ENCODE measurements at places on chromosomes 7 and 10.

DNA sequence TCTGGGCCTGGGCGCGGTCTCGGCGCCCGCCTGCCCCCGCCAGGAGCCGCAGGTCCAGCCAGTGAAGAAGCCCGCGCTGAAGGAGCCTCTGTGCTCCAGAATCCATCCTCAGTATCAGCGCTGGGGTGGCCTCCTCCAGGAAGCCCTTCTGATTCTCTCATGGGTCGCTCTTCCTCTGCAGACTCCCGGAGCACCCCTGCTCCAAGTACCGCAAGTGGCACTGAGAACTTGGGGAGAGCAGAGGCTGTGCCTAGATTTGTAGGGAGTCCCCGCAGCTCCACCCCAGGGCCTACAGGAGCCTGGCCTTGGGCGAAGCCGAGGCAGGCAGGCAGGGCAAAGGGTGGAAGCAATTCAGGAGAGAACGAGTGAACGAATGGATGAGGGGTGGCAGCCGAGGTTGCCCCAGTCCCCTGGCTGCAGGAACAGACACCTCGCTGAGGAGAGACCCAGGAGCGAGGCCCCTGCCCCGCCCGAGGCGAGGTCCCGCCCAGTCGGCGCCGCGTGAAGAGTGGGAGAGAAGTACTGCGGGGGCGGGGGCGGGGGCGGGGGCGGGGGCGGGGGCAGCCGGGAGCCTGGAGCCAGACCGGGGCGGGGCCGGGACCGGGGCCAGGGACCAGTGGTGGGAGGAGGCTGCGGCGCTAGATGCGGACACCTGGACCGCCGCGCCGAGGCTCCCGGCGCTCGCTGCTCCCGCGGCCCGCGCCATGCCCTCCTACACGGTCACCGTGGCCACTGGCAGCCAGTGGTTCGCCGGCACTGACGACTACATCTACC is at the start of gene ALOX5:
TSS of gene ALOX5 (plus strand) at position 641 of the 774 bp plus-strand sequence. CDS start at position 705, 64 bp downstream.
- no peak for DNase-seq

- DNase-seq = no peak
Observed at GRCh38 chr7:75010036-75010435, 45.5 kb downstream of the CASTOR2 start.

GRCh38 chr10:92712016-92712889 is 22.5 kb downstream of the HHEX start:
- no peak for DNase-seq

GRCh38 chr7:126605056-126605455 is 647.7 kb downstream of the GRM8 start:
- no peak for DNase-seq

DNA sequence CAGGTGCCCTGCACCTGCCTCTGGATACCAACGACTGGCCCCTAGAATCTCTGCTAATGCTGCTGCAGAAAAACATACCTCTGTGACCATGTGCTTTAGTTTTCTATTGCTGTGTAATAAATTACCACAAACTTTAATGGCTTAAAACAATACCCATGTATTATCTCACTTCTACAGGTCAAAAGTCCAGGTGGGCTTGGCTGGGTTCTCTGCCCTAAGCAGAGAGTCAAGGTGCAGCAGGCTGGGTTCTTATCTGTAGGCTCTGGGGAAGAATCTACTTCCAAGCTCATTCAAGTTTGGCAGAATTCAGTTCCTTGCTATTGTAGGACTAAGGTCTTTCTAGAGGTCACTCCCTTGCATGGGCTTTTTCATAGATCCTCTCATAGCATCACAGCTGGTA is 52.3 kb downstream of the CCDC71L start:
- DNase-seq = no peak

DNA sequence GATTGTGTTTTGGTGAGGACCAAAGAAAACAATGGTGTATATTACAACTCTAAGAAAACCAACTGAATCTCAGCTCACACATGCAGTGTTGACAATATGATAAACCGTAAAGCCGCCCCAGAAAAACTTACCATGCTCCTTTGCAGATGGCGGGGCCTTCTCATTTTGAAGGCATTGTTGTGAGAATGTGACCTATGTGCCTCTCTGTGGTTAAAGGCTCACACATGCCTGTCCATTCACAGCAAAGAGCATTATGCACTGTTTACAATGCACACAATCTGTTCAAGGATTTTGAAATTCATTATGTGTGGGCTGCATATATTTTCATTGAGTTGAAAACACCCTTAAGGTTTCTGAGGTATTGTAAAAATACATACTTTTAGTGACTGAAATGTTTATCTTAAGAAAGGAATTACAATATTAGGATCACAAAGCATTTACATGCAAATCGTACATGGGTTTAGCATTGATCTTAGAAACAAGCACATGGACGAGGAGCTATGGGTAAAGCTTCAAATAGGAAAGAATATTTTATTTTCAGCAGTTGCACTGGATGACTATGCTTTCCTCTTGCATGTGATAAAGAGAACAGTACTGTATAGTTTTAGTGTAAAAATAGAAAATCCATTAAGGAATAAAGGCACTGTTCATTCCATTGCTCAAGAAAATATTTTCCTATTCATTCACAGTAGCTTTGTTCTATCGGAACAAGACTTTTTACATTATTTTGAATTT is 334.3 kb downstream of the ARL4A start:
- DNase-seq = no peak

DNA sequence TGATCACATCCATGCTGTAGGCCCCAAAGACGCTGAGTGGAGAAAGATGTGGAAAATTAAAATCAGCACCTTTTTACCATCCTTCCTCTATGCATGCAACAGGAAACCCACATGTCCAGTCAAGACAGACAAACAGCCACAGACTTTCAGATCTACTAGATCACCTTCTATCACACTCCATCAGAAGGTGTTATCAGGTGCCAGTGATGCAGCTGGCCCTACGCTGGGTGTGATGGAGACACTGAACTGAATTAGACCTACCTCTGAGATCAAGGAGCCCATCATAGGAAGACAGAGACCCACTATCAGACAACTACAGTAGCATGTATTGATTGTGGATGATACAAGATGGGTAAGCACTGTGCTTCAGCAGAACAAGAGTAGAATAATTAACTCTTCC is 15.5 kb downstream of the CYP3A4 start:
- no peak for DNase-seq

DNA sequence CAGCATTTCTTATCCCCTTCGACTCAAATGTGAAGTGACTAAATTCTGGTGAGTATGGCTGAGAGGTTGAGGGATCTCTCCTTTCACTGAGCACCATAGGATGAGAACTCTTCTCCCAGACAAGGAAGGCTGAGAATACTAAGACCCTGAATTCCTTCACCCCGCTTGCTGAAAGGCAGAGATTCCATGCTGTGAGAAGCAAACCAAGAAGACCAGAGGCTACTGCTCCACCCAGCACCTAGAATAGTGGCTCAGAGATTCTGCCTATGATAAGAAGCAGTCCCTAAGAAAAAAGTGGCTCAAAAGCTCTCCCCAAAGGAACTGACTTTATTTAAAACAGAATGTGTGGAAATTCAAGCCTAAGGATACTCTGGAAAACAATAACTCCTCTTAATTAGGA is 26.7 kb upstream of the WNT2 start:
- no peak for DNase-seq

DNA sequence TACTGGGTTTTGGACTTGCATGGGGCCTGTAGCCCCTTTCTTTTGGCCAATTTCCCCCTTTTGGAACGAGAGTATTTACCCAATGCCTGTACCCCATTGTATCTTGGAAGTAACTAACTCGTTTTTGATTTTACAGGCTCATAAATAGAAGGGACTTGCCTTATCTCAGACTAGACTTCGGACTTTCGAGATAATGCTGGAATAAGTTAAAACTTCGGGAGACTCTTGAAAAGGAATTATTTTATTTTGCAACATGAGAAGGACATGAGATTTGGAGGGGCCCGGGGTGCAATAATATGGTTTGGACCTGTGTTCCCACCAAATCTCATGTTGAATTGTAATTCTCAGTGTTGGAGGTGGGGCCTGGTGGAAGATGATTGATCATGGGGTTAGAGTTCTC is 8.3 kb upstream of the NT5C3A start:
- no peak for DNase-seq

- DNase-seq = no peak
Observed at GRCh38 chr10:75925999-75926398, 494.6 kb downstream of the LRMDA start.

GRCh38 chr10:22984066-22984465 is 56.2 kb downstream of the ARMC3 start:
- DNase-seq = no peak

GRCh38 chr7:119606297-119606696 is 666.7 kb upstream of the KCND2 start:
- DNase-seq = no peak

GRCh38 chr10:26755443-26755903 is 58.0 kb downstream of the PDSS1 start:
- DNase-seq = peak; percentile 7

GRCh38 chr10:103772096-103772845 is 83.1 kb downstream of the SH3PXD2A start:
- DNase-seq = peak; percentile 75

GRCh38 chr10:69222157-69223027 is 2.3 kb downstream of the HKDC1 start:
- no peak for DNase-seq

GRCh38 chr10:131077031-131077430 is 234.5 kb downstream of the TCERG1L start:
- no peak for DNase-seq

GRCh38 chr7:139004321-139005090 is 23.3 kb upstream of the KIAA1549 start:
- DNase-seq = no peak

DNA sequence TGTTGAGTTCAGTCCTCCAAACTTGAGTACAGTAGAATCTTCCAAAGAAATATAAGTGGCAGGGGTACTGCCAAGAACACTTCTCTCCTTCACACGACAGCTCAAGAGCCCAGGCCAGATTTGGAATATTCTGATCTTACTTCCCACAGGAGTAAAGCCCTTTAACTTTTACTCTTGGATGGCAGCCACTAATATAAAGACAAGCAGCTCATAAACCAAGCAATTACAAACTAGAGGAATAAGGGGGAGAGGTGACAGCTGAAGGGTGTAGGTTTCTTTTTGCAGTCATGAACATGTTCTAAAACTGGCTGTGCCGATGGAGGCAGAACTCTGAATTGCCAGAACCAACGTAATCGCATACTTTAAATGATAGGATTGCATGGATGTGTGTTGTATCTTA is 74.8 kb downstream of the SVIL start:
- no peak for DNase-seq

DNA sequence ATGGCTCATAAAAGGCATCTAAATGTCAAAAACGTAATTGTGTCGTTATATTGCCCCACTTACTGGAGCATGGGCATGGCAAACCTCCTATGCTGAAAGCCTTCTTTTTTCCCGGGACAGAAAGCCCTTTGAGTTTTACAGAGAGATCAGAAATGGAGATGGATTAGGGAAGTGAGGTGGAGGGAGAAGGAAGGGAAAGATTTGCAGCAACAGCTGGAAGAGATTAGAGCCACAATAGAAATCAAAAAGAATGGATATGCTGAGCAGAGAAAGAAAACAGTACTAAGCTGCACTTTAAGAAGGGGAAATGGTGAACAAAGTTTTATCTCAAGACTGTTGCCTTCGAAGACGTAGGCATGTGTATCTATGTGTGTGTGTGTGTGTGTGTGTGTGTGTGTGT is 97.2 kb upstream of the PCGF5 start:
- no peak for DNase-seq

DNA sequence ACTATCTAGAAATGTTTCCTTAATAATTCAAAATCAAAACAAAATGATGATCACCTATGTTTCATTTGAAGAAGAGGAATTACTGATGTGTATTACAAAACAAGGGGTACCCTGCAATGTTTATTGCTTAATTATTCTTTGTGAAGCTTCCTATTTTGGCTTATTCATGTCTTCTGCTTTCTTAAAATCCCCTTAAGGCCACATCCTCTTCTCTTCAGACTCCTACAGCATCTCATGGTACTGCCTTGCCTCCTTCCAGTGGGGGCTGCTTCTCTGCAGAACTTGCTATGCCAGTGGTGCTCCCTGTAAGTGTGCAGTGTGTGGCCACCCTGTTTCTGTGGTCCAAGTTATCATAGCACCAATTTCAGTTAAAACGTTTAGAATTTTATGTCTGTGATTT is 35.0 kb downstream of the CCDC146 start:
- DNase-seq = no peak

- no peak for DNase-seq
Observed at GRCh38 chr7:34025600-34025999, 120.3 kb downstream of the BMPER start.

- no peak for DNase-seq
Observed at GRCh38 chr10:122208571-122209430, 62.3 kb upstream of the BTBD16 start.

- DNase-seq = no peak
Observed at GRCh38 chr7:150351587-150352194, 10.3 kb upstream of the RARRES2 start.

- no peak for DNase-seq
Observed at GRCh38 chr7:50285269-50285668, 19.2 kb upstream of the IKZF1 start.

- no peak for DNase-seq
Observed at GRCh38 chr10:132989476-132990415, 47.4 kb upstream of the CFAP46 start.

DNA sequence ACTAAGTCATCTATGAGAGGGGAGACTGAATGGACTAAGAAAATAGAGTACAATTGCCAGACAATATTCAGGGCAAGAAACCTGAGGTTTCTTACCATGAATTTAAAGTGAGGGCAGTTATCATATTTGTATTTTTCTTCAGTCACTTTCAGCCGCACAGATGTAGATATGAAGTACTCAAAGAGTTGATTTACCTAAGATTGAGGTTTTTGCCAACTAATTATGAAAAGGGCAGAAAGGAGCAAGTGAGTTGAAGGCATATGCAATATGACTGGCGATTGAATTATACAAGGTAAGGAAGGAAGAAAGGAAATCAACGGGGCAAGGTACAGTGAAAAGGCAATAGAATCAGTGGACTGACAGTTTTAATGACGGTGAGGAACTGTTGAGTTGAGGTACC is 17.8 kb downstream of the CNOT4 start:
- no peak for DNase-seq

DNA sequence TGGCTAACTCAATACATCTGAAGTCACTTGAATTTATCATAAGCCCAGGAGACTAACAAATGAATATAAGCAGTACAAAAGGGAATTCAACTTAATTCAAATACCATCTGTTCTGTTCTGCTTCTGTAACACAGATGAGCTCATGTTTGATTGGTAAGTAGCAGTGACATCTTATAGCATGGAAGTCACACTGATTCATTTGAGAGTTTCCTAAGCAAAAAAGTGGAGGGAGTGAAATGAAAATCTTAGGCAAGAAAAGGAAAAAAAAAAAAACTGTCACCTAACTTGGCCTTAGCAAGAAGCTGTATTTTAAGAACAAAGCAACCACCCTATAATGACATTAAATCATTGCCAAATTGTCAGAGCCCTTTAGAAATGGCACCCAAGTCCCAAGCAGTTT is 49.5 kb downstream of the SMURF1 start:
- DNase-seq = no peak

GRCh38 chr7:135366843-135367508 is 133.3 kb downstream of the STRA8 start:
- DNase-seq = no peak

Data from fibroblast of skin of left quadriceps (primary cell).